Progenitor cell of endocrine pancreas (in vitro differentiated cells): ENCODE measurements at places on chromosomes 2 and 18.

GRCh38 chr2:54040250-54040649 is 69.5 kb upstream of the PSME4 start:
- no peak for DNase-seq

DNA sequence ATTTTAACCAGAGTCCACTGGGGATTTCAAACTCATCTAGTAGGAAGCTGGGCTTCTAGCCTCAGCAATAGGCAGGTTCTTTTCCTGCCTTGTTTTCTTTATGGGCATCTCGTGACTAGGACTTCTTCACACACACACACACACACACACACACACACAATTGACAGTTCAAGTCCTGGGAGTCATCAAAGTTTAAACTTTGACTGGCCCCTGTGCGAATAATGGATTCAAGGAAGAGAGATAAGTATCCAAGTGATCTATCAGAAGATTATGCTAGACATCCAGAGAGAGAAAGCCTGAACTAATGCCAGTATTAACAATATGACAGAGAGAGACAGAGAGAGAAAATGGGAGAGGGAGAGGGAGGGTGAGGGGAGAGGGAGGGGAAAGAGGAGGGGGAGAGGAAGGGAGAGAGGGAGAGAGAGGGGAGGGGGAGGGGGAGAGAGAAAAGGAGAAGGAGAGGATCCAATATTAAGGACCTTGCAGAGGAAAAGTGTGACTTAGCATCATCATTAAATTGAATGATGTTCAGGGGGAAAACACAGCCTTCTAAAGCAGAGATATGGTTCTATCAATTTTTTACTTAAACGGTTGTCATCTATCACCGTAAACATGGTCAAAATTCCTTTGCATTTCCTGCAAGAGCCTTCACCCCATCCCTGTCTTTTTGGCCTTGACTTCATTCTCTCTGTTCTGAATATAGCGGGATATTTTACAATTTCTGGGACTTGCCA is 327.6 kb upstream of the ZEB2 start:
- no peak for DNase-seq

GRCh38 chr2:111938392-111938791 is 40.0 kb downstream of the MERTK start:
- no peak for DNase-seq

DNA sequence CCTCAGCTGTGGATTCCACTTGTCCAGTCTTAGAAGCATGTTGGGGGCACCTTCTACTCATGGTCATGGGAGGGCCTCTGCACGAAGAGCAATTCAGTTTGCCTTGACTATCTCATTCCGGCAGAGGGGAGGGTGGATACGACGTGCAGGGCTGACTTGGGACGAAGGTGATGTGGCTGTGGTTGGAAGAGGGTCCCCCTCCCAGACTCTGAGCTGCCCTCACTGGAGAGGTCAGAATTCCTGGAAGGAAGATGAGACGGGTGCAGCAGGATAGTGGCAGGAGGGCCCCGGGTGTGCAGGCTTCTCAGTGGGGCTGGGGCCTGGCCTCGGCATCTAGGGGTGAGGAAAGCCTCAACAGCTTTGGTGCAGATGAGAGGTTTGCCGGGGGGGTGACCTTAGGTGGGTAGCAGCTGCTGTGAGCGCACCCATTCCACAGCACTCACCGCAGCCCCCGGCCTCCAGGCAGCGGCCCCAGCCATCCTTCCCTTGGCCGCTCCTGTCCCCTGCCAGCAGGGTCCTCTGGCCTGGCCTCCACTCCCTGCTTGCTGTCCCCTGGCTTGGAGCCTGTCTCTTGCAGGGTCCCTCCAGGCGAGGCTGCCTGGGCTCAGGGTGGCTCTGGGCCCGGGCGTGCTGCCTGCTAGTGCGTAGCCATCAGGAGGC is 3.2 kb downstream of the RNPEPL1 start:
- DNase-seq = no peak
